ENCODE measurements at places on chromosomes 2 and 18.

DNA sequence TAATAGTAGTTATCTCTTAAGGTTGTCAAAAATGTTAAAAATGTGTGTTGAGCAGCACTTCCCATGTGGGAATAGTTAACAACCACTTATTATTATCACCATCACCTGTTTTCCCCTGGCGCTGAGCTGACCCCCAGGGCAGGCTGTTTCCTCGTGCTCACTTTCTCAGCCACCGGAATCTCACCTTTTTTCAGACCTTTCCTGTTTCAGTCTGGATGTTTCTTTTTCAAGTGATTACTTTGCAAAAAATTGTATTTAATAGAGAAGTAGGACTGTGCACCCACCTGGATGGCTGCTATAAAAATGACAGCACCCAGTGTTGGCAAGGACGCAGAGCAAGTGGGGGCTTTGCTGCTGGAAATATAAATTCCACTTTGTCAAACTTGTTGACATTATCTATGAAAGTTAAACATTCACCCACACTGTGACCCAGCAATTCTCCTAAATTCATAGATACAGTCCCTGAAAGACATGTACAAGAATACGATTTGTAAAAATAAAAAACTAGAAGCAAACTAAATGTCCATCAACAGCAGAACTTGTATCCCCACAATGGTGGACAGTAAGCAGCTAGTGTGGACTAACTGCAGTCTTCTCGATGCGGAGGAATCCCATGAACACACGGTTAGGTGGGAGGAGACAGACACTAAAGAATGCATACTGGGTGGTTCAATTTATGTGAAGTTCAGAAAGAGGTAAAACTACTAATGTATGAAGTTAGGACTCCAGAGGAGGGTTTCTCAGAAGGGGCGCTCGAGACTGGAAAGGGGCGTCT is 66.5 kb downstream of the SOWAHC start:
- DNase-seq = no peak

DNA sequence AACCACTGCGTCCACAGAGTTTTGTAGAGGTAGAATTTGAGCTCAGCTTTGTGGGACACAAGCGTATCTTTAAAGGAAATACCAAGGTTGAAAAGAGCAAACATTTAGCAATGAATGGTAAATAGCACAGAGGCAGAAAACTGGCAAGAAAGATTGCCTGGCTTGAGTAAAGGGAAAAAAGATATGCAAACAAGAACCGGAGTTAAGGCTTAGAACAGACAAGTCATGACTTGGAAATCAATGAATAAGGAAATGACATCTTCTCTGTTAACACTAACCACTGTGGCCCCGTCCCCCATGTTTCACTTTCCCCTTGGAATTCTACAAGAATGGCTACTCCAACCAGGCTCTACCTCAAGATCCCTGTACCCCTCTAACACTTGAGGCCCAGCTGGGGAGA is 3.8 kb downstream of the STAM2 start:
- no peak for DNase-seq

GRCh38 chr18:1496096-1496495 is 591.4 kb downstream of the ADCYAP1 start:
- DNase-seq = no peak

- DNase-seq = no peak
Observed at GRCh38 chr18:23595591-23595990, 9.3 kb upstream of the NPC1 start.

DNA sequence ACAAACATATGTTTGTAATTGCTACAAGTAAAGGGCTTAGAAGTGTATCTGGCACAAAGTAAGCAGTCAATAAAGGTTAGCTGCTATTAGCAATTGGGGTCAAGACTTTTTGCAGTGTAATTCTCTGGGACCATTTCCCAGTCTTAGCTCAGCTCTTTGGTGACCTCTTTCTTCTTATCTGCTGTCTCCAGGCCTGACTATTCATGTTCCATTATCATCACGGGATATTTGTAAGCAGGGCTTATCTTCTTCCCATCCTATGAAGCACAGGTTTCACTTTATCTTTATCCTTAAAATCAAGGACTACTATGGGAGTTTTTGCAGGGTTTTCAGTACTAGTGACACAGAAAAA is 131.7 kb downstream of the DOCK10 start:
- no peak for DNase-seq

DNA sequence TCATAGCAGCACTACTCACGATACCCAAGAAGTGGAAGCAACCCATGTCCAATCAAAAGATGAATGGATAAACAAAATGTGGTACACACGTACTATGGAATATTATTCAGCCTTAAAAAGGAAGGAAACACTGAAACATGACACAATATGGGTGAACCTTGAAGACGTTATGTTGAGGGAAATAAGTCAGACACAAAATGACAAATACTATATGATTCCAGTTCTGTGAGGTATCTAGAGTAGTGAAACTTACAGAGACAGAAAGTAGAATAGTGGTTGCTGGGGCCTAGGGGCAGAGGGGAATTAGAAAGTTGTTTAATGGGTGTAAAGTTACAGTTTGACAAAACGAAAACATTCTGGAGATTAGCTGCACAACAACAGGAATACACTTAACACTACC is 24.7 kb downstream of the TLK1 start:
- DNase-seq = no peak

- DNase-seq = no peak
Observed at GRCh38 chr2:236935083-236935482, 150.6 kb upstream of the COPS8 start.

GRCh38 chr2:60676706-60677330 is 79.2 kb upstream of the PAPOLG start:
- DNase-seq = no peak

DNA sequence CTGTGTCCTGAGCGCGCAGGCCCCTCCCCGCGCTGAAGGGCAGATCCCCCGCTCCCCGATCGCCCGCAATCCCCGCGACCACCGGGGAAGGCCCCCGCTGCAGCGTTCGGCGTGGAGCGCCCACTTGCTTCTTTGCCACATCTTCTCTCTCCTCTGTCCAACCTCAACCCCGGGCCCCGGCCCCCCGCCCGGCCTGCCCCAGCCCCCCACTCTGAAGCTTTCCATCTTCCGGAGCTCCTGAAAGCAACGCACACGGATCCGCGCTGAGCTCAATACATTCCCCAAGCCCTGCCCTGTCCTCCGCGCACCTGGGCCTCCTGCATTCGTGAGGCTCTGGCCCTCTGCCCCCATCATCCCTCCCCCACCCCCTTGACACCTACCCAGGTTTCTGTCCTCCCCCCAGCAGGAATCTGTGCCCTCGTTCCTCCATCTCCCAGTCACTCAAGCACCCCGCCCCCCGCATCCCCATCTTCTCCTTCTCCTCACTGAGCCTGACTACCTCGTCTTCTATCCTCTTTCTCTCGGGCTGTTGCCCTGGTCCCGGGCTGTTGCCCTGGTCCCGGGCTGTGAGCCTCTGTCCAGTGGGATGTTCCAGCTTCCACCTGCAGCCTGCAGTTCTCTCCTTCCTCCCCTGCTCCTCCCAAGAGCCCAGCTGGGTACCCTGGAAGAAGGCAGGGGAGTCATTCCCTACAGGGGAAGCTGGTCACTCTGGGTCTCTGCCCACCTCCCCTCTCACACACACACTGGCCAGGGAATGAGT is 7.8 kb downstream of the SPEG start:
- DNase-seq = no peak

- DNase-seq = no peak
Observed at GRCh38 chr2:59919579-59919978, 633.9 kb downstream of the BCL11A start.
